ENCODE measurements at places on chromosomes 1 and 21.
A peak's percentile ranks its signal among the peaks of the same experiment; 100 is the strongest.

- no peak for DNase-seq
Observed at GRCh38 chr1:66374561-66375111, 159.3 kb upstream of the SGIP1 start.

DNA sequence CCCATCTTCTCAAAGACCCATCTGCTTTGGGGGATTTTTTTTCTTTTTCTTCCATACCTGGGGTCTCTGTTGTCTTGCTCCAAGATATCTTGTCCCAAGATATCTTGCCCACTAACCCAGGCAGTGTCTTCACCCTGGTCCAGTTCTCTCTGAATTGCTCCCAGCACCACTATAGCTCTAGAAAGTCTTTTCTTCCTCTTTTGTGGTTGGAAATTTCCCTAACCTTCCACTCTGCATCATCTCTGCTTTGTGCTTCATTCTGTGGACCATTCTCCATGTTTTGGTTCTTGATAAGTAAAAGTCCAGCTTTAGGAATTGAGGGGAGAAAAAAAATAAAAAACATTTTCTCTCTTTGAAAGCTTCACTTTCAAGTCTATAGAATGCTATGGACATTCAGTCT lies 20.9 kb downstream of the STYXL2 start:
- DNase-seq, result no peak

- DNase-seq, result no peak
Observed at GRCh38 chr1:209937996-209938959, at the start of gene SYT14. Gene SYT14, plus strand, starts transcription at chr1:209938217. Its CDS starts 48 bp downstream, at chr1:209938265.

DNA sequence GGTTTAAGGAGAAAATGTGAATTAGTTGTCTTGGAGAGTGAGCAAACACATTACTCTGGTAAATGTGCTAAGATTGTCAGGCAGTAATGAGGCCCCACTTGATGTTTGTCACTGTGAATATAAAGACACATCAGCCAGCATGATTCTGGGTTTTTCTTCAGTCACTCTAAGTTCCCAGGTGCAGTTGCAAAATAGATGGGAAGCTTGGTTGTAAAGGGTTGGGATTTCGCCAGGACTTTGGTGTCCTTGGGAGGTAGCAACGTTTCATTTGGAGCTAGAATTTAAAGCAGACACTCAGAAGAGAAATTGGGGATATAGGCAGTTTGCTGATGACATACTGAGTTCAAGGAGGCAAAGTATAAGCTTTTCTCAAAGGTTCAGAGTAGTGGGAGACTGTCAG lies 154.3 kb downstream of the MAST2 start:
- DNase-seq, result no peak

DNA sequence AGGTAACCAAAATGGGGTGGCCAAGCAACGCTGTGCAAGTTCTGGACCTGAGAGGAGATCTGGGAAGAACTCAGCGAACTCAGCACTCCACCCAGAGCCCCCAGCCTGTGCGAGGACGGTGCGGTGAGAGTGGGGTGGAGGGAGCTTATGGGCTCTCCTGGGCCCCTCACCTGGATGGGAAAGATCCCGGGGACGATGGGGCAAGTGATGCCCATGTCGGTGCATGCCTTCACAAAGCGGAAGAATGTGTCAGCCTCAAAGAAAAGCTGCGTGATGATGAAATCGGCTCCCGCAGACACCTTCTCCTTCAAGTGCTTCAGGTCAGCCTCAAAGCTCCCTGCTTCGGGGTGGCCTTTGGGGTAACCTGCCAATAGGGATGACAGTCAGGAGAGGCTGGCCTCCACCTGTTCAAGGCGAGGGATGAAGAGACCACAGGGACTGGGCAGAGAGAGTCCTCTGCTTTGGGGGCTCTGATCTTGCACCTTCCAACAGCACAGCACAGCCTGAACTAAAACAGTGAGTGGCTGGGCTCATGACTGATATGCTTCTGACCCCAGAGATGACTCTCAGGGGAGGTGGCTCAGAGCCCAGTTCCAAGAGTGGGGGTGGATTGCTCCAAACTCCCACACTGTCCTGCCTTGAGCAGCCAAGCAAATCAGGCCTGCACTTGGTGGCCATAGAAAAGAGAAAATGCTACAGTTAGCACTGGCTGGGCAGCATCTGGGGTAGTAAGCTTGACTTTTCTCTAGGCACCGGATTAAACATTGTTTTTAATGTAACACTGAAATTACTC lies 9.5 kb downstream of the MTHFR start:
- no peak for DNase-seq

DNA sequence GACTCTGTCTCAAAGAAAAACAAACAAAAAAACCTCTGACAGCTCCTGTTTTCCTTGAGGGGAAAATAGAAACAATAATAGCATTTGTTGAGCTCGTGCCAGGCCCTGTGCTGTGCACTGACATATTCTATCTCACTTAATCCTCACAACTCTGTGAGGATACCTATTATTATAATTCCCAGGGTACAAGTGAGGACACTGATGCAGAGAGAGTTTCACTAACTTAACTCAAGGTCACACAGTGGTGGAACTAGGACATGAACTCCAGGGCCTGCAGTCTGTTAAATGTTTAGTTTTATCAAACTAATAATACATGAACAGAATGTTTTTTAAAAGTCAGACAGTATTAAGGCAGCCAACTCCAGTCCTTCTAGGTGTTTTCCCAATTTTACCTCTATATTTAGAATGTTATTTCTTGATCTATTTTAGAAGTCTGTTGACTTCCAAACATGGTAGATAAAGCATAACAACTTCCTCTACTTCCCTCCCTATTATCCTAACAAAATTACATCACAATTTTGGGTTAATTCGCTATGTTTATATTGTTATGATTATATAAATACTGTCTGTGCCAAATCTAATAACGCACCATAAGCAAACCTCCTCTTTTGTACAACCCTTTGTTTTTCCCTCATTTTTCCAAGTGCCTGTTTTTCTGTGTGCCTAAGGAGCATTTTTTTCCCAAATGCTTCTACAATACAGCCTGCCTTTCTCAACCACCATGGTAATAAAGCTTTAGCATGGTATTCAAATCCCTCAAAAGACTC lies 4.9 kb downstream of the FNDC5 start:
- no peak for DNase-seq

DNA sequence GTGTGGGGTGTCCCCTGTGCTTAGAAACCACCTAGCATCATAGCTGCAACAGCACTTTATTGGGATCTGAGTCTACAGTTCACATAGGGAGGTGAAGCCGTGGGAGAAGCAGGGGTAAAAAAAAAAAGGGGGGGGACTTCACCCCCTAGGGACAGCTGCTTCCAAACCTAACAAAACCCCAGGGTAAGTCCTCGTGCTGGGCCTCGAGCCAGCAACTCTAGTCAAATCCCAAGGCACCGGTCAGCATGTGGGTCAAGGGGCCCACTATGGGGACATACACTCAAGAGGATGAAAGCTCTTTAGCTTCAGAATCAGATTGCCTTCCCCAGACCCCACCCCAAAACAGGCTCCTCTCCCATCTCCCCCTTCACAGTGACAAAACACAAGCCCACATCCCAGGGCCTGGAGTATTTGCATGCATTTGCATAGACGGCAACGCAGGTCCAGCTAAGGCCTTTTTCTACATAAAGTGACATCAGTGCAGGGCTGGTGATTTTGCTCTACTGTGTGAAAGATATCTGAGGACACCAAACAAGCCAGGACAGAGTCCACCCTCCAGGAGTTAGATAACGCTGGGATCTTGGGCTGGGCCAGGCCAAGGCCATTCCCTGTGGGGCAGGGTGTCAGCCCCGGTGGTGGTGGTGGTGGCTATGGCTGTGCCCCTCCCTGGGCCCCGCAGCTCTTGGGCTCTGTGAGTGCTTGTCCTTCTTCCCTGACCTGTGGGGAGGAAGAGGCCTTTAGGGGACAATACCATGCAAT lies 8.1 kb upstream of the PMVK start:
- DNase-seq, result no peak

DNA sequence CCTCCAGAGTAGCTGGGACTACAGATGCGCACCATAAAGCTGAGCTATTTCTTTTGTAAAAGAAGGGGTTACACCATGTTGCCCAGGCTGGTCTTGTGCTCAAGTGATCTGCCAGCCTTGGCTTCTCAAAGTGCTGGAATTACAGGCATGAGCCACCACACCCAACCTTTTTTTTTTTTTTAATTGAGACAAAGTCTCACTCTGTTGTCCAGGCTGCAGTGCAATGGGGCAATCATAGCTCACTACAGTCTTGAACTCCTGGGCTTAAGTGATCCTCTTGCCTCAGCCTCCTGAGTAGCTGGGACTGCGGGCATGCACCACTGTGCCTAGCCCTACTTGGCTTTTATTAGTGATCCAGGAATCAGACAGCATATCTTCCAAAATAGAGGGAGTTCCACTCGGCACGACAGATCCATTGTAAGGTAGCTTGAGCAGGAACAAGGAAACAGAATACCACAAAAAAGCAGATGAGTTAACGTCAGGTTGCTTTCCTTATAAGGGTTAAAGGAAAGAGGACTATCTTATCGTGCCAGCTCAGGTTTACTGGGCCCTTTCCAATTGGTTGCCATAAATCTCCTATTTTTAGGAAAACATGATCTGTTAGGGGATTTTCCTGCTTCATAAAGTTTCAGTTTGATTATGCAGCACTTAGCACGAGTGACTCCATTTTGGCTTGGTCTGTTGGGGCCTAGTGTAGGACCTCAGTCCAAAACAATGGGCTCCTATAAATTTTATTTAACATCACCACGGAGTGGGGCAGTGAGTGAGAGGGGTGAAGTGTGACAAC lies 45.2 kb downstream of the NENF start:
- peak; percentile 28 for DNase-seq

GRCh38 chr1:24085546-24085945 lies 26.4 kb downstream of the MYOM3 start:
- DNase-seq, result no peak

DNA sequence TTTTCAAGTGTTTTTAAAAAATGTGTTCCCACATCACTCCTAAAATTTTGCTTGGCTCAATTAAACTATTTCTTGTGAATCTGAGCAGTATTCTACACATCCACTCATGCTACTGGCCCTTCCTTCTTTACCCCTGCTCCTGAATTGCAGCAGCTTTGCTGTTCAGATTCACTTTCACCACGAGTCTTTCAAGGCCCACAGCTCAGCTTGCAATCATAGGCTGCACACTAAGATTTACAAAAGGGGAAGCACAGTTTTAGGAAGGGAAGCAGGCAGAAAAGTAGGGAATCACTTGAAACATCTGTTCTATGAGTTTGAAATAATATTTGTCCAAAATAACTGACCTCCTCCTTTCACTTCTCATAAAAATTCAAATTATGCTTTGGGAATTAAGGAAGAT lies 70.9 kb upstream of the EDEM3 start:
- DNase-seq, result no peak

DNA sequence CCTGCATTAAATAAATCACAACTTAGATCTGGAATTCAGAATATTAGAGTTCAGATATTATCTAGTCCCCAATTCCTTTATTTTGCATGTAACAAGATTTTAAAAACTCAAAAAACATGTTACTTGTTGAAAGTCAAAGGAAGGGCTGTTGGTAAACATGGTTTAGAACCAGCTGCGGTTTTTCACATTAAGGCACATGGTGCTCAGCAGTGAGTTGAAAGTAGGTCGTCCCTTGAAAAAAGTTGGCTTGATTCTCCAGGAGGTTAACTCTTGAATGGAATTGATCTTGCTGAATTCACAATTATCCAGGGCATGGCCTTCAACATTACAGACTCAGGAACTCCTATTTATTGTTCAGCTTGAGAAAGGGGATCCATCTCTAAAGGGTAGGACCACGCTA lies 277.1 kb upstream of the DUSP10 start:
- DNase-seq, result no peak

GRCh38 chr1:85244271-85245061 lies 15.0 kb downstream of the C1orf52 start:
- DNase-seq, result no peak

DNA sequence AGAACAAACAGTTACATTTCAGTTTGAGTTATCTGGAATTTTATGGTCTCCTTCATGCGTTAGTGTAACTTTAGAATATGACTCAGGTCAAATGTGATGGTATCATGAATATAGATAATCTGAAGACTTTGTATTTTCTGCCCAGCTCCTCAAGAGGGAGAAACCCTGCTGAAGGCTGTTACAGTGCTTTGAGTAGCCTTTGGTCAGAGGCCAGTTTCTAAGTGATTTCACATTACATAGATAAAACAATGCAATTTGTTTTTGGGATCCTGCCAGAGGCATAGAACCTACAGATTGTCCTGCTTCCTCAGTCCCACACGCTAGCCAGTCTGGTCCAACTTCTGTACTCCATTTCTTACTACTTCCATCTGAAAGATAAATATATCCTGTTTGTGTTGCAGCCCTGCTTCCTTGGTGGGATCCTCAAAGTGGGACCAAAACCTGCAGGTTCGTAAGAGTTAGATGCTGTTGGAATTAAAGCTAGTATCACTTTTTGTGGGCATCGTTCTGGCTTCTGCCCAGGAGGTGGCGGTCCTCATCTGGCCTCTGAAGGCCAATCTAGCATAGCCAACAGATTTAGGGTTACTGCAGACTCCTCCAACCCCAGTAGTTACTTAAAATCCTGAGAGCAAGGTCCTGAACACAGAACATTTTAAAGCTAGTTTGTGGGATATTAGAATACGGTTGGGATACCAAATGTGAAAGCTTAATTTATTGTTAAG lies 645.8 kb upstream of the USP24 start:
- DNase-seq, result no peak

DNA sequence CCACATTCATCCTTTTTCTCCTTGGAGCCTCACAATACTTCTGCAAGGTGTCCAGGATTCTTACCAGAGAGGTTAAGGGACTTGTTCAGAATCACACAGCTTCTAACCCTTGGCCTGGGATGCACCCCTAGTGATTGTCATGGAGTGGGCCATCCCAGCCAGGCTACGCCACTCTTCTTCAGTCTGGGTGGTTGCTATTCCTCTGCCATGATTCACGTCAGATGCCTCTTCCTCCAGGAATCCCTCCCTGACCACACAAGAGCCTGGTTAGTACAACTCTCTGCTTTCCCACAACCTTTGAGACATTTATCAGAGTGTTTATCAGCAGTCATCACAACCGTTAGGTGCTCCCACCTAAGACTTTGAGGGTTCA lies 121.8 kb downstream of the EPHB2 start:
- no peak for DNase-seq

- no peak for DNase-seq
Observed at GRCh38 chr1:203539831-203540546, 46.0 kb downstream of the OPTC start.

GRCh38 chr1:111551623-111552411 lies 48.4 kb upstream of the ADORA3 start:
- no peak for DNase-seq

DNA sequence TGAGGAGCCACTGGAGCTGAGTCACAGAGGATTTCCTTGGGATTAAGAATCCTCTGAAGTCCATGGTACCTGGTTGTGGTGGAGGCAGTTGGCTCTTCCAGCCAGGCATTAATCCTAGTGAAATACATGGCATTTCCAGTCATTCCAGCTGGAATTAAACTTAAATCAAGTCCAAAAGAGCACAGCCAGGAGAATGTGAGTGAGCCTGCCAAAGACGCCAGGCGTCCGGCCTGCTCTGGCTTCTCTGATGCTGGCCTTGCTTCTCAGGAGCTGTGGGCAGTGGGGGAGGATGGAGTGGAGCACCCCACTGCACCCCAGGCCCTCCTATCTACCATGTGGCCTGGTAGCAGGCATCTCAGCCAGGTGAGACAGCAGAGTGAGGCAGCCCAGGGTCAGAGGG lies 23.4 kb upstream of the TENT5C start:
- no peak for DNase-seq
